ENCODE measurements at places on chromosomes 2 and 18.

DNA sequence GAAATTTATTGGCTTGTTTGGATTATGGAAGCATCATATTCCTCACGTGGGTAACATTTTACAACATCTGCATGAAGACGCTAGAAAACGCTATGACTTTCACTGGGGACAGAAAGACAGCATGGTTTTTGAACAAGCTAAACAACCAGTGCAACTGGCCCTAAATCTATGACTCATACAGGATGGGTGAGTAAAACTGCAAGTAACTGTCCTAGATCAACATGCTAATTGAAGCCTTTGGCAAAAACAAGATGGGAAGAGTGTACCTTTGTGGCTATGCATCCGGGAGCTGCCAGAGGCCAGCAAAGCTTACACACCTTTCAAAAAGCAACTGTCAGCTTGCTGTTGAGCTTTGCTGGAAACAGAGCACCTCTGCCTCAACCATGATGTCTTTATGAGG, 1096.0 kb upstream of the DDX18 start:
- no peak for DNase-seq

DNA sequence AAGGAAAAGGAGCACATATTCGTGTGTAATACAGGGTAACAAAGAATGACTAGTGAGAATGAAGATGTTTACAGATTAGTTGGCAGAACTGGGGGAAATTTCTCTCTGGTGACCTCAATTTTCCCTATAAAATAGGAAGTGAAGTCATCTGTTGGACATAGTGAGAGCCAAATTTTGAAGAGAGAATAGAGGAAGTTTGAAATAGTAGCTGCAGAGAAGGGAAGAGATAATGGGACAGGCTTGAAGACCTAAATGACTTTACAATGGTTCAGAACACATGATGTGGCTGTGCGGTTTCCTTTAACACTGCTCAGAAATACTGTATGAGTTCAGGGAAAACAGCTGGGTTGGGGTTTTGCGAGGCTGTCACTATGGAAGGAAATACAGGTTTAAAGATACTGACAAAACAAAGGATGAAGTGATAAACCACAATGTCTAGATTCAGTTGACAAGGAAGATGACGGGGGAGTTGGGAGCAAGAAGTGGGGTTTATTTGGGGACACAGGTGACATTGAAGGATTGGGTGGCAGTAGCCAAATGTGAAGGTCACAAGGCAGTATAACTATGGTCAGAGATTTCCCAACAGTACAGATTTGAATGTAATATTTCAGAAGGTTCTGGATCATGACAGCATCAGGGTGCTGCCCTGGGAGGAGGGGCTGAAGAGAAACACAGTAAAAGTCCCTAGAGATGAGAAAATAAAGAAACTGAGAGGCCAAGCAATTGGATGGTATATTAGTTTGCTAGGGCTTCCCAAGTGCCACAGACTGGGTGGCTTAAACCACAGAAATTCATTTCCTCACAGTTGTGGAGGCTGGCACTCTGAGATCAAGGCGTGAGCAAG, 82.6 kb upstream of the TANK start:
- DNase-seq, result no peak

GRCh38 chr18:62660691-62661090, 54.6 kb upstream of the PHLPP1 start:
- DNase-seq, result no peak

DNA sequence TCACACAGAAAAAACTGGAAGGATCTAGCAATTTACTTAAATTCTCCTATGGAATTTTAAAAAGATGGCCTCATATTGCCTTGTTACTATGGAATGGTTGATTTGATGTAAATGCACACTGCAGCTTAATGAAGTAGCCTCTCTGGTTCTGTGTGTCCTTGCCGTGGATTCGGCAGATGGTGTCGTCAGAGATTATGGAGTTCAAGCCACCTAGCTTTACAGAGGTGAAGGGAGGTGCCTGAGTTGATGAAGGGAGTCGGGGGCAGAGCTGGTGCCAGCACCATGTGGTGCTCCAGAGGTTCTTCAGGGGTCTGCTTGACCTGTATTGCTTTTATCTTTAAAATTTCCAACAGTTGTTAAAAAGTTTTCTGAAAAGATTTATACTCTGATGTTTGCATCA, 48.8 kb downstream of the ASAP2 start:
- no peak for DNase-seq

DNA sequence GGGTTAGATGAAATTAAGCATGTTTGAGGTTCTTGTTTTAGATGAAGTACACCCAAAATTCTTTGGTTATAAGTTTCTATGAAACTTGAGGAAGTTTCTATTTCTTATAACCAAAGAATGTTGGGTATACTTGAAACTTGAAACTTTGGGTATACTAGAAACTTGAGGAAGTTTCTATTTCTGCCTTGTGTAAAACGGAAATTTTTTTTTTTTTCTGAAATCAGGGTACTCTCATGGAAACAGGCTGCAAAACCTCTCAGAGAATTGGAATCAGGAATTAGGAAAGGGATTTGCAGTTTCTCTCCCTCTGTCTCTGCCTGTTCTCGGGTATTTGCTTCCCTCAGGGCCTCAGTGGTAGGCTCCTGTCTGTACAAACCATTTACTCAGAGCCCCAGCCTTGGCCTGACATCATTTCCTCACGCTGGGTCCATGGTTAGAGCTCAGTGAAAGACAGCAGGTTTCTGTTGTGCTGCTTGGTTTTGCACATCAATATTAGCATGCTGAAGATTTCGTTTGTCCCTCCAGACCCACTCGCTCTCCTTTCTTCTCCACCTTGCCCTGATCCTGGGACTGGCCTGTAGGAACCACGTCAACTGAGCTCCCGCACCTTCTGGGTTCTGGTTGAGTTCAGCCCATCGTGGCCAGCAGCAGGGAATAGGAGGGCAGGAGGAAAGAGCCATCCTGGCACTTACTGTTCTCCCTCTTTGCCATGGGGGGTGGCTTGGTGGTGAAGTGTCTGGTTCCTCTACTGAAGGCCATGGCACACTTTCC, 106.4 kb downstream of the POLR1A start:
- peak; percentile 63 for DNase-seq

- no peak for DNase-seq
Measured at GRCh38 chr18:48992791-48993555, 42.2 kb upstream of the SMAD7 start.
